ENCODE measurements at places on chromosomes 2 and 18.

DNA sequence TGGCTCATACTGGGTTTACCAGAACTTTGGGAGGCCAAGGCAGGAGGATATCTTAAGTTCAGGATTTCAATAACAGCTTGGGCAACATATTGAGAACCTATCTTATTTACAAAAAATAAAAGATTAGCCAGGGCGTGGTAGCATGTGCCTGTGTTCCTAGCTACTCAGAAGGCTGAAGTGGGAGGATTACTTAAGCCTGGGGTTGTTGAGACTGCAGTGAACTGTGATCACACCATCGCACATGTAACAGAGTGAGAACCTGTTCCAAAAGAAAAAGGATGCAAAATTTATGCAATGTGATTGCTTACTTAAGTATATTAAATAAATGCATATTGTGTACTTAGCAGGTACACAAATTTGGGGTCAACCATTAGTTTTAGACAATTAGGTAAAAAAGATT lies 768.9 kb upstream of the CDH7 start:
- no peak for DNase-seq

- no peak for DNase-seq
Observed at GRCh38 chr2:191321861-191322662, 76.9 kb downstream of the MYO1B start.

DNA sequence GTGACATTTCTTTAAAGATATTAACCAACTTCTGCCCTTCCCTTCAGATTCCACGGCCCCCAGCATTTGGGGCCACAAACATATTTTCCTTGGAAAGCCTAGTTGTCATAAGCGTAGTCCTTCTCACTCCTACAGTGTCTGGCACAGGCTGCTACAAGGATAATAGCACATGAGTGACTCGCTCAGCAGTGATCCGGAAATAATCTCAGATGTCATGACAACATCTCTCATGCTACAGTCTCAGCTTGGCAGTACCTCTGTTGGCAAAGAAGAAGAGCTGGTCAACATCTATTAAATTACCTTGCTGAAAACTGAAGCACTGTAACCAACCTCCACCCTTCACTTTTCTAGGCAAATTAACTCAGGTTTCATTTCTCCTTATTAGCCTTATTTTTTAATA lies 351.7 kb downstream of the RAD51AP2 start:
- DNase-seq = no peak

DNA sequence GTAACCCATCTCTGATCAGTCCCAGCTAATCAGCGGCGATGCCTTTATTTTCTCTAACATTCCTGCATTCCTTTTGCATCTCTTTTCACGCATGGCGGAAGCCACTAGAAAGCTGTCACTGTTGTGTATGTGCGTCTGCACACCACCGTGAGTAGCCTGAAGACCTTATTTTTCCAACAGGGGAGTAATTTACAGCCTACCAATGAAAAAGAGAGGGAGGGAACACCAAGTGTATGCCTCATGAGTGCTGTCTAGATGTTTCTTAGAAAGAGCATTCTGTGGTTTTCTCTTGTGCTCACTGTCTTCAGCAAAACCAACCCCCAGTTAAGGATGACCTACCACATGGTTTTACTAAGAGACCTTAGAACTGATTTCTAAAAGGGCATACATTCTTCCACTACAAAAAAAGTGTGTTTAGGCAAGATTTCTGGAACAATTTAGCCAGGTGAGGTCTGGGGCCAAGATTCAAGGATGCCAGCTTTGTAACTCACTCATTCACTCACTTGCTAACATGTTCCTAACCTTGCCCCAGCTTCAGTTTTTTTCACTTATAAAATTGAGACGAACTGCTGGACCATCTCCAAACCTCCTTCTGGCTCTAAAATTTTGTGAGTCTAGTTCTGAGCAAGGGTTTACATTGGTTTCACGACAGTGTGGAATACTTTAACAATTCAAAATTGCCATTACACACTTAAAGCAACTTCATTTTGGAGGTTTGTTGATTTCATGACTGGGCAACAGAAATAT lies 51.4 kb downstream of the BCL2 start:
- no peak for DNase-seq

DNA sequence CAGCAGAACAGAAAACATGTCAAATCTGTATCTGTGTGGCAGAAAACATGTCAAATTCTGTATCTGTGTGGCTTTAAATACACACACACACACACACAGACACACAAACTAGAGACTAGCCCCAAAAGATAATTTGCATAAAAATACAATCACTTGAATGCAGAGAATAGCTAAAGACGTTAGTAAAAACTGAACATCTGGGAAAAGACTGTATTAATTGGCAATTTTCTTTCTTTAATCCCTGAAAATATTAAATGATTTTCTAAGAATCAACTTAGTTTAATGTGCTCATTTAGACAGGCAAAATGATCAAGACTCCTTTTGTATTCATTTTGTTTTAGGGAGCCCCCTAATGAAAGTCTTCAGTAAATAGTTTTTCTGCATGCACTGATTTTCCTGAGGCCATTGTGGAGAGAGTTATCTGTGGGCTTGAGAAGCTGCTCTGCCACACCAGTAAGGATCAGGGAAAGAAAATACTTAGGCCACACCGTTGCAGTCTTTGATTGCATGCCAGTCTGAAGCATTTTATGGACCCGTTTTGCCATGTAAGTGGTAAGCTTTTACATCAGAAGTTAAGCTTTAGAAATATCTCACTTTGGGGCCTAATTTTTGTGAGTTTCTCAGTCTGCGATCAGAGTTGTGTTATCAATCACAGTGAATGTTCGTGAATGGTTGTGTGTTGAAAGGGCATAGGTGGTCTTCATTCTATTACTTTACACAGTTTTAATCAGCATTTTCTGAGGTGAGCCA lies 2.2 kb downstream of the SPATS2L start:
- no peak for DNase-seq

GRCh38 chr2:52918551-52918950 lies 849.1 kb upstream of the CHAC2 start:
- no peak for DNase-seq

DNA sequence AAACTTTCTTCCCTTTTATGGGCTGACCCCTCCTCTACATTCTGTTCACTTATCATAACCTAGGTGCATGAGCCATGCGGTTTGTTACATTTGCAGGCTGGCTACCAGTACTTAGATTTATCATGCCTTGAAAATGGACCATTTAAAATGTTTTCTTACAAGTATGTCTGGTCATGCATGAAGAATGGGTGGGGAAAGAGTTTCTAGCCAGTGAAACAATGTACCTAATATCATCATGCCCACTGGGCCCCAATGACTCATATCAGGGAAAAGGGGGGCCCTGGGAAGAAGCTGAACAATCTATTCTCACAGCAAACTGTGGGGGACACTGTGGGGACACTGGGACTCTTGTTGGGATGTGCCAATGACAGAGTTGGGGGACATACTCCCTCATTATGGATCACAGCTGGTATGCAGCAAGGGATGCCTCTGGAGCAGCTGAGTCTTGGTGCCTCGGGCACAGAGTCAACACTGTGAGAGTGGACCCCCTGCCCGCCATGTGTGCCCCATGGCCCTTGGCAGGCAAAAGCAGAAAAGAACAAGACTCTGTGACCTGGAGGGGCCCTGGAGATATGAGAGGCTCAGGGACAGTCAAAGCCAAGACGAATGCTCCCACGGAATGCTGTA lies 156.3 kb downstream of the ZNF516 start:
- DNase-seq = no peak

GRCh38 chr18:13176847-13177246 lies 41.7 kb upstream of the LDLRAD4 start:
- DNase-seq = no peak

DNA sequence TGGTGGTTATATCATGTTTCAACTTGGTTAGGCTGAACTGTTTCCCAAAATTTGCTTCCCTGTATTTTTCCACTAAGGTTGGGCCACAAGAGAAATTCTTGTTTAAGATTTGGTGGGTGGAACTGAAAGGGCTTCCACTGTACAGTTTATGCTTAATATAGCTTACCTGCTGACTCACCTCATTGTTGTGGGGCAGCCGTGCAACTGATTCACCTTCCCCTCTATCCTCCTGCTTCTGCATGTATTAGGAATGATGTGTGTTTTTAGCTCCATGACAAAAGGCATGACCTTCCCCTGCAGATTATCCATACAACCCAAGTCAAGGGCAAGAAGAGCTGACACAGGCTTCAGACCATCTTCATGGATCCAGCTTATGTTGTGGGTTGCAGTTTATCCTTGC lies 98.4 kb upstream of the GULP1 start:
- no peak for DNase-seq

DNA sequence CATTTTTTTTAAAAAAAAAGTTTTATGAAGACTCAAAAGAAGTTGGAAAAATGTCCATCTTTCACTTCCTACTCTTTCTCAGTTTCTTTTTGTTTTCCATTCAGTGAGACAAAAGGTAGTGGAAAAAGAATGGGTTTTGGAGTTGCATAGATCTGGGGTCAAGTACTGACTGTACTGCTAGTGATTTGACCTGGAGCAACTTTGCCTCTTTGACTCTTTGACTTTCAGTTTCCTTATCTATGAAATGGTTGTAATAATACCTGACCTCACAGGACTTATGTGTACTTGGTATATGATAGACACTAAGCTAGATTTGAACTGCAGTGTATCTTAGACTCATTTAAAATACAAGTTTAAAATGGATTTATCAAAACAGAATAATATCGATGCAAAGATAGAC lies 3.5 kb upstream of the KCNE4 start:
- DNase-seq = no peak

DNA sequence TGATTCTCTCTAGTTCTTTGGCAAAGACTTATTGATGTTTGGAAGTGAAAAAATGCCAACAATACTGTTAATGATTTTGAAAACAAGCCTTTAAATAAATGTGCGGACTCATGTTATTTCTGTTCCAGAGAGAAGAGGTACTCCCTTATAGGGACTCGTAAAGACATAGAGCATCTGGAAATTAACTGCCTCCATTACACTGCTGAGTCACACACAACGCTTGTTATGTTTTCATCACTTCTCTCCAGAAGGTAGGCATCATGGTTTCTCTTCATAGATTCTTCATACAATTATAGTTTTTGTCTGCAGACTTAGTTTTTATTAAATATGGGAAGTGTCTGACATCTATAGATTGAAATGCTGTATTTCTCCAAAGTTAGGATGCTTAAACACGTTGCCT lies 302.5 kb upstream of the EPC2 start:
- no peak for DNase-seq

- no peak for DNase-seq
Observed at GRCh38 chr18:13688191-13689136, 37.9 kb downstream of the FAM210A start.

- DNase-seq = no peak
Observed at GRCh38 chr2:167388497-167388896, 500.2 kb downstream of the XIRP2 start.

- DNase-seq = no peak
Observed at GRCh38 chr2:2015646-2016045, 271.3 kb upstream of the PXDN start.

DNA sequence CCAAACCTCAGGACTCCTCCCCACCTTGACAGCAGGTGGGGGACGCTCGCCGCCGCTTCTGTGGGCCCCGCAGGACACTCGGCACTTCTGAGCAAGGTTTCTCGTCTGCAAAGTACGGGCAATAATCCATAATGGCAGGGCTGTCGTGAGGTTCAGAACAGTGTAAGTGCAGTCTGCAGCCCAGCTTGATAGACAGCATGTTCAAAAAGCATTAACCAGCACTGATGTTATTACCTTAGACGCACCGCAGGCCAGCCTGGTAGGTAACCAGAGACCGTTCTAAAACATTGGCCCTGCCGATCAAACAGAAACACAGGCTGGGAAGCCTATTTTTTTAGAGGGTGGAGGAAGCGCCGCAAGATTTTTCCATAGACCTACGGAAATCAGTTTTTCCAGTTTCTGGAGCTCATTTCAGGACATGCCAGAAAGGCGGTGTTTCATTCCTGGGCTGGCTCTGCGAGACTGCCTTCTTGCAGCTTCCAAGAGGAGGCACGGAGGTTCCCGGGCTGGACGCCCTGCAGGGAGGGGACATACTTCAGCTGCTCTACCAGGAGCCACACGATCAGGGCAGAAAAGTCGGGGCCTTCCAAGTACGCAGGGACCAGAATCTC lies 148.7 kb downstream of the TPO start:
- DNase-seq = no peak

GRCh38 chr18:35581898-35582641 lies 530 bp downstream of the GALNT1 start:
- DNase-seq = no peak
